ENCODE measurements at places on chromosomes 16 and 17.

GRCh38 chr17:8922451-8922850, 43.1 kb downstream of the PIK3R5 start:
- DNase-seq = peak; percentile 90

GRCh38 chr16:88634994-88635670, 3.2 kb upstream of the IL17C start:
- DNase-seq = no peak

- DNase-seq = no peak
Observed at GRCh38 chr17:77311371-77311981, 170.7 kb downstream of the SEC14L1 start.

- DNase-seq = peak; percentile 86
Observed at GRCh38 chr17:35082073-35082657, 18.7 kb upstream of the RFFL start.

Data from fibroblast of skin of back (primary cell).